ENCODE measurements at places on chromosomes 5 and 9.

DNA sequence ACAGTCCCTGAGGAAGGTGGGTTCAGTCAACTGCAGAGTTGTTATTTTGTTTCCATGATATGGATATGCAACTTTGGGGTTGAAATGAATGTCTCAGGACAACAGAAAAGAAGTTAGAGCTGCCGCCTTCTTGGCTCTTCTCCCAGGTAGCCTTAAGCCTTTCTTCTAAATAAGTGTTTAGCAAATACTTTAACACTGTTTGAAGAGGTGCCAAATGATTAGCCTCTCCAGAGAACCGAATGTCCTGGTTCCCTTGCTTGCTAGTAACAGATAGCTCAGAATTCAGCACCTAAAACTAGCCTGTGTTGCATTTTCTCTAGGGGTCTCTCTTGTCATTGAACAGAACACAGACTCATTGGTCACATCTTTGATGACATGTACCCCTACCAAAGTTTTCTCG, 127.7 kb upstream of the PIK3R1 start:
- no peak for DNase-seq

- DNase-seq = no peak
Observed at GRCh38 chr9:73270967-73271721, 119.5 kb downstream of the ANXA1 start.

GRCh38 chr5:135445306-135445985, 1.7 kb downstream of the DCANP1 start:
- DNase-seq = no peak

- no peak for DNase-seq
Observed at GRCh38 chr5:147187099-147187540, 47.7 kb upstream of the STK32A start.

GRCh38 chr5:134139891-134140469, 25.5 kb downstream of the TCF7 start:
- no peak for DNase-seq

DNA sequence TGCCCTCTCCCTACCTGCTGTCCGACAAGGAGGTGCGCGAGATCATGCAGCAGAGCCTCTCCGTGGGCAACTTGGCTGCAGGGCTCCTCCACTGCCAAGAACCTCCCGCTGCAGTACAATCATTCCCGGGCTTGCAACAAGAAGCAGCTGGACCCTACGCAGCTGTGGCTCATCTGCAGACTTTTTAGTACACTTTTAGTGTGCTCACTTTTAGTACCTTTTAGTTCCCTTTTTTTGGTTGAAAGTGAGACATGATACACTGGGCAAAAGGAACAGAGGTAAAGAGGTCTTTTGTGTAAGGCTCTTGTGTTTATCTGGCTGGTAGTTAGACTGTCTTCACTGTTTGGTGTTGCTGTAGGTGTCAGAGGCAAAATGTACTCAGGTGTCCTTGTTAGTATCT, 58.1 kb upstream of the SPTLC1 start:
- DNase-seq = peak; percentile 62

GRCh38 chr9:129901993-129902739, 66.9 kb downstream of the USP20 start:
- no peak for DNase-seq

DNA sequence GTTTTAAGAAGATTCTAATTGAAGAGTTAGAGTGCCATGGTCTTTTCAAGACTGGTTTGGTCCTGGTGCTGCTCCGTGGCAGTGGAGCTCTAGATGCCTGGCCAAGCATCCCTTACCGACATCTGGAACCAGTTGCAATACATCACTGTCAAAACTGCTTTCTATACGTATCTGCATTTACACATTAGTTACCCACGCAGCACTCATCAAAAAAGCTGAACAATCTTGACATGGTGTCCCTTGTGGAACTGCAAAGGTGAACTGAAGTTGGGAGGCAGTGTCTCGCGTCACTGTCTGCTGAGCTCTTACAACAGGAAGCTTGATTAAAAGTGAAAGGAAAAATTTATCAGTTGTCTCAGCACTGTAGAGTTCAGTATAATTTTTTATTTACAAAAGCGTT, 82.6 kb downstream of the PBX3 start:
- DNase-seq = peak; percentile 45

- DNase-seq = no peak
Observed at GRCh38 chr5:58080573-58080972, 379.3 kb downstream of the PLK2 start.

- DNase-seq = no peak
Observed at GRCh38 chr5:112793201-112793600, 55.5 kb downstream of the APC start.

GRCh38 chr5:5986492-5987178, 391.7 kb downstream of the MED10 start:
- no peak for DNase-seq

DNA sequence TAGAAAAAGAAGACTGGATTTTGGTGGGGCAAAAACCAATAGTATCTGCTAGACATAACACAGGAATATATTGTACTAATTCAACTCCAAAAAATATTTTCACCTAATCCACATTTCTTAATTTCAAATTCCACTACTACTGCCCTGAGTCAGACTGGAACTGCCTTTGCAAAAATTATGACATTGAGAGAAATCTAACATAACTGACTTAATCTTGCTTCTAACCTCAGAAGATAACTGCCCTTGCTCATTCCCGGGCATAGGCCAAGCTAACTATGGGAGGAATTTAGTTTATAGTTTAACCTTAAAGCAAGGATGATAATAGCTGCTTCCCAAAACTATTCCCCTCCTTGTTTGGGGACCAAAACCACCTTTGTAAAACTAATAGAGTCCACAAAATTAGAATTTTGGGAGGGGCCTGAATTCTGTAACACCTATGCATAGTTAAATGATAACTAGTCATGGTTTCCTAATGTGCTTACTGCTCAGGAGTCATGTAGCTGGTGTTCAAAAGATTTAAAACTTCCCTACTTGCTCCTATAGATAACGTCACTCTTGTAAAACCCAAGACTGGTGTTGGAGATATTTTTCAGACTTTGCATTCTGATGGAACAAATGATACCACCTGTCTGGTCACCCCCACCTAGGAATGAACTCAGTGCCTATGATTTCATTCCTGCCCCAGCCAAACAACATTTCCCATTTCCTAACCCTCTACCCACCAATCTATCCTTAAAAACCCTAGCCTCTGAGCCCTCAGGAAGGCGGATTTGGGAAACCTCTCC, 14.1 kb upstream of the TXN start:
- no peak for DNase-seq

GRCh38 chr9:16211946-16212345, 658.5 kb downstream of the BNC2 start:
- DNase-seq = no peak

DNA sequence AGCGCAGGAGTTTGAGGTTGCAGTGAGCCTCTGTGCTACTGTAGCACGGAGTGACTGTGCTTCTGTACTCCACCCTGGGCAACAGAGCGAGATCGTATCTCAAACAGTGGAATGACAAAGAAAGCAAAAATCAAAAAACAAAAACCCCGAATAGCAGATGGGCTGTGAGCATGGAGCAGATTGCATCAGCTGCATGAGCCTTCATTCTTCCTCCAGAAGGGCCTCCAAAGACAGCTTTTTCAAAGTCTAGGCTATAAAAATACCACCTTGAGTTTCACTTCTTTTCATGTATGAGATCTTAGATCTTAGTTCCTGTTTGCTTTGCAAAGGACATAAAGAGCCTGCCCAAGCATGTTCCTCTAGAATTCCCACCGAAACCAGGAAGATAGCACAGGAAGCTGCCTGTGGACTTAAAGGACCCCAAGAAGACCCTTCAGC, 15.0 kb upstream of the HSPB3 start:
- peak; percentile 39 for DNase-seq

DNA sequence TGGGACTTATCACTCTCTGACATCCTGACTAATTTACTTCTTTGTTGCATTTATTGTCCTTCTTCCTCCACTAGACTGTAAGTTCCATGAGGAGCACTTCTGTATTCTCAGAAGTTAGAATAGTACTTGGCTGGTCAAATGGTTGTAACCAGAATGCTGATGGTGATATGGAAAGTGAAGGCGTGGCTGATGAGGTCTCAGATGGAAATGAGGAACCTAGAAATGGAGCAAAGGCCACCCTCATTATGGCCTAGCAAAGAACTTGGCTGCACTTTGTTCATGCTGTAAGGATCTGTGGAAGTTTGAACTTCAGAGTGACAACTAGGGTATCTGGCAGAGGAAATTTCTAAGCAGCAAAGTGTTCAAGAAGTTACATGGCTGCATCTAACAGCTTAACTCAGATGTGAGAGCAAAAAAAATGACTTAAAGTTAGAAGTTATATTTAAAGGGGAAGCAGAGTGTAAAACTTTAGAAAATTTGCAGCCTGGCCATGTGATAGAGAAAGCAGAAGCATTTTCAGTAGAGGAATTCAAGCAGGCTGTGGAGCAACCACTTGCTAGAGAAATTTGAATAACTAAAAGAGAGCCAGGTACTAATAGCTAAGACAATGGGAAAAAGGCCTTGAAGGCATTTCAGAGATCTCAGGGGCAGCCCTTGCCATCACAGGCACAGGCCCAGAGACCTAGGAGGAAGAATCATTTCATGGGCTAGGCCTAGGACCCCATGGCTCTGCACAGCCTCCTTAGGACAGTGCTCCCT, 14.9 kb upstream of the SLC22A5 start:
- no peak for DNase-seq

- peak; percentile 1 for DNase-seq
Observed at GRCh38 chr9:78236551-78236910, 656 bp downstream of the CEP78 start.

DNA sequence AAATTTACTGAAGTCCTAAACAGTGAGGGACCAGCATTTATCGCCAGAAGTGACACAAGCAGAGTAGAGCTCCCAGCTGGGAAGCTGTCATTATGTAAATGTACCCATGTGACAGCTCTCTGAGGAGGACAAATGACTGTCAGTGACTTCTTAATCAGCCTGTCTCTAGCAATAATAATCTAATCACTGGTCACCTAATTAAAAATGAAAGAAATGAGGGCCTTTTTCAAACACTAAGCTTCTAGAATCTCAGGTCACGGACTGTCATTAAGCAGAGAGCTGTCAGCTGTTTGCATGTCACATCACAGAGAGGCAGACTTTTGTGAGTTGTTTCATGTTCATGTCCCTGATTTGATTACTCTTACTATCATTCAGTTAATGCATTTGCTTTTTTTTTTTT, 77.9 kb upstream of the FBXL17 start:
- no peak for DNase-seq

GRCh38 chr5:122984425-122984824, 52.1 kb downstream of the PPIC start:
- DNase-seq = no peak

GRCh38 chr5:137348759-137349158, 150.4 kb downstream of the SPOCK1 start:
- no peak for DNase-seq

GRCh38 chr9:698276-698675, 143.2 kb upstream of the DMRT1 start:
- DNase-seq = no peak

DNA sequence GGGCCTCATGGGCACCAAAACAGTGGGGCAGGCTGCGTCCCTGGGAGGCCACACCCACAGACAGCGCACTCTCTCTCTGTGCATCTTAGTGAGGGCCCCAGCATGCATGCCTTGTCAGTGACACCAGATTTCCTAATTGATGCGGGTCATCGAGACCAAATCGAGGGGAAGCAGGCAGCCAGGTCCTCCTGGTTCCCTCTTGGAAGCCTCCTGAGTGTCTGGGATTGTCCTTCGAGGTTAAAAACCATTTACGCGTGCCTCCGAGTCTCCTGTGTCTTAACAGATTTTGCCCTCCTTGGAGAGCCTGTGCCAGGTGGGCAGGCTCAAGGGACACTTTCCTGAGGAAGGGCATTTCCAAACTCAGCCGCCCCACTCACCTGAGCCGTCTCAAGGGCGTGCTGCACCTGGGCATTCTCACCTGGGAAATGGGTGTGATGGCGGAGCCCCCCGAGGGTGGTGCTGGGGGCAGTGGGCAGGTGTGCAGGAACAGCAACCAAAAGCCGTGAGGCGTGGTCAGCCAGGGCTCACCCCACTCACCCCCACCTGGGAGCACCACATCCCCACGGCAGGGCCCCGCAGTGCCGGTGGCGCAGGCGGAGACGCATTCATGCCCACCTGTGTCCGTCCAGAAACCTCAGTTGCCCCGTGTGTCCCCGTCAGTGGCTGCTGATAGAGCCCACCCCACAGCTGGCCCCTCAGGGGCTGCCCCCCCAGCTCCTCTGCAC, 2.7 kb downstream of the SLC6A19 start:
- no peak for DNase-seq

DNA sequence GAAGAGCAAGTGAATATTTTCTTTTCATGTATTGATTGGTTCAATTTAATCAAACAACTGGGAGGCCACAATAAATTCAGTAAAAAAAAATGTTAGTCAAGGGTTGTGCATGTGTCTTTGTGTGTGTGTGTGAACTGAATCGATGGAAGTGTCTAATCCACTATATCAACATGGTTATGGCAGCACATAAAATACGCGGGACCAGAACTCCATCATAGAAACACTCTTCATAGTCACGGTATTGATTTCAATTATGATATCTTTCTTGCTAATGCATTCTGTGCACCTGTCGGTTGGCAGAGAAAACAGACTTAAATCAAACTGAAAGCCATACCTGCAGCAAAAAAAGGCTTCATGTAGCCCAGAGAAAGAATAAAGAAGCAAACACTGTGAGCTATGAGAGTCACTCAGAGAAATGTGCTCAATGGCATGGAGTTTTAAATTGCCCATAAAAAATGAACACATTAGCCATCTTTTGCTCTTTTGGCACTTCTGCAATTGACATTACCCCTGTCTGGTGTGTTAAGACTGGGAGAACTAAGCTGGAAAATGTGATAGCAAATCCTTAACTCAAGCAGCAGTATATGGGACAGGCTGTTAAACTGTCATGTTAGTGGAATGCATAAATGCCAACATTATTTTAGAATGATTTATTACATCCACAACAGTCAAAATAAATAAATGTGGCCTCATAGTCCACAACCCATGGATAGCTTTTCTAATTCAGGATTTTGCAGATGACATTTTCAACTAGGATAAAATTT, 642.4 kb upstream of the C9orf72 start:
- DNase-seq = no peak

- no peak for DNase-seq
Observed at GRCh38 chr5:181241393-181241975, 2.2 kb downstream of the RACK1 start.

GRCh38 chr5:50574121-50574520, 92.3 kb upstream of the PARP8 start:
- DNase-seq = no peak

- DNase-seq = no peak
Observed at GRCh38 chr5:142894749-142895148, 124.6 kb downstream of the ARHGAP26 start.

- DNase-seq = no peak
Observed at GRCh38 chr9:34059281-34059680, 10.6 kb upstream of the UBAP2 start.

DNA sequence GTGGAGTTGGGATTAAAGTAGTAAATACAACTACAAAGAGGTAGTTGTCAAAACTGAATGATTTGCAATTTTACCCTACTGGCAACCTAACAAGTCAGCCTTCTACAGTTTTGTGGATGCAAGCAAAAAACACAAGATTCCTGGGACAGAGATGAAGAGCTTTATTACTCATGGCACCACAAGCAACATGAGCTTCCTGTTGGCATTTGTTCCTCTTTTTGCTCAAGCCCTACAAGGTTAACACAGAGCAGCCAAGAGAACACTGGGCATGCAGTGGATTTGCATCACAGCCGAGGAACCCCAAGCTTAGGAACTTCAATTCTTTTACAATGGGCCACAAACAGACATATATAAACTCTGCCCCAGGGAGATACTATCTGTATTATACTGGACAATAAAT, 28.8 kb upstream of the DMAC1 start:
- DNase-seq = no peak
